ENCODE measurements at places on chromosomes 2 and 18.

GRCh38 chr2:190050001-190050400 lies 12.5 kb downstream of the MSTN start:
- no peak for DNase-seq

DNA sequence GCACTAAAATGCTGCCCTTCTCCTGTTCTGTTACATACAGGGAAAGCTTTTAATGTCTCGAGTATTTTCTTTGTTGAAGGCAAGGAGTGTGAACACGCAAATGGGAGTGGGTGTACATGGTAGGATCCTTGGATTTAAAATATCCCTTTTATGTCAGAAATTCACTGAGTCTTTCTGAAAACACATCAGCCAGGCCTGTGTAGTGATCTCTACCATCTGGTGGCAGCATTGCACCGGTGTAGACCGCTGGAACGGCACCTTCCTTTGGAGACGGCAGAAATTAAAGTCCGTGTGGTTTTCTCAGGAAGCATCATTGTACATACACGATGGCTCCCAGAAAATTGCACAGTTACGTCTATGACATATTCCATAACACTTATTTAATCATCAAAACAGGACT lies 515.8 kb downstream of the GALR1 start:
- peak; percentile 60 for DNase-seq

- no peak for DNase-seq
Measured at GRCh38 chr2:191670076-191670475, 7.9 kb upstream of the NABP1 start.

- no peak for DNase-seq
Measured at GRCh38 chr2:88736437-88736836, 45.0 kb downstream of the RPIA start.

DNA sequence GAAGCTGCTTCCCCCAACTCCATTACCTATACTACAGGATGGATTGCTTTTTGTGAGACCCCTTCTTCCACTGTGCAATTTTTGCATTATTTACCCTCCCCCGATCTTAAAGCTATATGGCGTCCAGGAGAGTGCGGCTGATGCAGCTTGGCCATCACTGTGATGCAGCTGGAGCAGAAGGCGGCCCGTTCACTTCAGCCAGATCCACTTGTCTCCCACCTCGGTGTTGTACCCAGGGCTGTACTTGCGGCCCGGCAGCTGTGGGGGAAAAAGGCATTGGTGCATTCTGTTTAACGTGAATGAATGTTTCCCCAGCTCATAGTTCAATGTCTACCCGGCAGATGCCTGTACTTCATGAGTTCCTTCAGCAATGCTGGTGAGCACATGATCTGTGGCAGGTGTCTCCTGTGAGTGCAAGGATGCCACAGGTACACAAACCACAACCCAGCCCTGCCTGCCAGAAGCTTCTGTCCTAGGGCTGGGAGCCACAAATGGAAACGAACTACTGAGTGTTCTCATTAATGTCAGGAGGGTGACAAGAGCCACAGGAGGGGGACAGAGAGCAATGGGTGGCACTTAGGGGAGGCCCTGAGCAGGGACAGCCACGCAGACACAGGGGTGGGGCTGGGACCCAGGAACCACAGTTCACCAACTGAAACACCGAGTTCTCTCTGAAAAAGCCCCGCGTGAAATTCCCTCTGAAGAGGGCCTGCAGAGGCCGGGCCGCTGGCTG lies 64.0 kb downstream of the NDUFA10 start:
- DNase-seq: no peak

GRCh38 chr2:104836265-104836664 lies 17.6 kb upstream of the POU3F3 start:
- DNase-seq: no peak

DNA sequence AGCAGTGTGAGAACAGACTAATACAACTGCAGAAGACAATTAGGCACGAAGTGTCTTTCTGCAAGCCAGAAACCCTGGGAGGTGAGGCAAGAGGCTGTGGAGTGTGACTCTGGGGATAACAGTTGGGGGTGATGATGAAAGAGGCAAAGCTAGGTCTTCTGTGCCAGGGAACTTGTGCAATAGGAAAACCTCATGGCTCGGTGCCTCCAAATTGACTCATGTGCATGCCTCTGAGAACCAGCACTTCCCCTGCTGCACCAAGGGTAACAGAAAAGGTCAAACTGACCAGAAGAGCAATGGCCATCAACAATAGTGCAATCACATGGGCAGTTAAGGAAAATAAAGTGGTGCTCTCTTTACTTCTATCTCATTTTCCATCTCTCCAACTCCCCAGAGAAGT lies 136.4 kb downstream of the SCG2 start:
- no peak for DNase-seq

- no peak for DNase-seq
Measured at GRCh38 chr2:178205853-178206521, 11.7 kb downstream of the OSBPL6 start.

DNA sequence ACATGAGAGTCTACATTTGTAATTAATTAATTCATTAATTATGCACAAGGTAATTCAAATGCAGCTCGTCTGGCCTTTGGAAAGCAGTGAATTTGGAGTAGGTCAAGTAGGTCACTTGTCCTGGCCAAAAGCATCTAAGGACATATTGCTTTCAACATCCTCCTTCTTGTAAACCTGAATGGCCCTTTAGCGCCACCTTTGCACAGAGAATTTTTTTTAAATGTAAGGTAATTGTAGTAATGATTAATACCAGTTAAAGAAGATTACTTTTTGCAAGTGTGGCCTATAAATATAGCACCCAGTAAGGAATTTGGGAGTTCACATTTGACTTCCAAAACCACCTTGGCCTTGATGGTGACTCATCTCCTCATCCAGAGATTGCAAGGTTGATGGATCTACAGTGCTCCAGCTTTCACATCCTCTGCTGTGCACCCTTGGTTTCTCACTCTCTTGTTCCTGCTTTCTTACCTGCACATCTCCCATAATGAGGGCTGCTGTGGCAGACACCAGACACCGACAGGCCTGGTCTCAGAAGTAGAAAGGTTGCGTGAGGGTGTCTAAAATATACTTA lies 481.7 kb downstream of the TGIF1 start:
- no peak for DNase-seq

DNA sequence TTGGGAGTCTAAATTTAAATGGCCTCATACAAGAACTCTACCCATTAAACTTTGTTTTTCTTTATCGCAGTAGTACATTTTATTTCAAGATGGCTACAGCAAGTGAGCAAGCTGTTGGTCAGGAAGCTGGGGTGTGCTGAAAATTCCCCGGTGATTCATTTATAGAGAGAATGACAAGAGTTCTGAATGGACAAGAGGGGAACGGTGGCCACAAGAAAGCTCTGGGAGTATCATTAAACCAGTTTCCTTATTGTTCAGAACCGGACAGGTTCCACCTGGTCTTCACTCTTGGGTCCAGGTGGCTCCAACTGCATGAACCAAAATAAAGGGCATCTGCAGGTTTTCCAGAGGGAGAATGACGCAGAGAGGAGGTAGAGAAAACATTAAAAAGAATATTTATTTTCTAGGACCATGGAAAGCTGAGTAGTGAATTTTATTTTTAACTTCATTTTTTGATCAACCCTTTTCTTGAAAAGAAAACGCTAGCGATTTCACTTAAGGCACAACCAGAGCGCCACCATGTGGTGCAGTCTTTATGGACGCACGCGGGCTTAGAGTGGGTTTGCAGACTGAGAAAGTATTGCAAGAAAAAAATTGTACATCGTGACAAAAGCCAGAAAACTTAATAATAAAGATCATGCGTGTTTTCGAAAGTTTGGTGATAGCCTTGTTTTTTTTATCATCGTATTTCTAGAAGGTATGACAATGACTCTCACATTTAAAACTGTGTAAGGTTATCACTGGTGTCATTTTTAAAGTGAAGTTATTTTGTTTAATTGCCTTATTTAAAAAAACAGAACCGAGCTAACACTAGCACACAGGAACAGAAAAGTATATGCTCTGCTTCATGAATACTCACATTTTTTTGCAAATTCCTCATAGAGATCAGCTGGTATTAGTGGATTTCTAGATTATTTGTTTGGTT lies 97.9 kb upstream of the NOL4 start:
- DNase-seq: peak; percentile 69

DNA sequence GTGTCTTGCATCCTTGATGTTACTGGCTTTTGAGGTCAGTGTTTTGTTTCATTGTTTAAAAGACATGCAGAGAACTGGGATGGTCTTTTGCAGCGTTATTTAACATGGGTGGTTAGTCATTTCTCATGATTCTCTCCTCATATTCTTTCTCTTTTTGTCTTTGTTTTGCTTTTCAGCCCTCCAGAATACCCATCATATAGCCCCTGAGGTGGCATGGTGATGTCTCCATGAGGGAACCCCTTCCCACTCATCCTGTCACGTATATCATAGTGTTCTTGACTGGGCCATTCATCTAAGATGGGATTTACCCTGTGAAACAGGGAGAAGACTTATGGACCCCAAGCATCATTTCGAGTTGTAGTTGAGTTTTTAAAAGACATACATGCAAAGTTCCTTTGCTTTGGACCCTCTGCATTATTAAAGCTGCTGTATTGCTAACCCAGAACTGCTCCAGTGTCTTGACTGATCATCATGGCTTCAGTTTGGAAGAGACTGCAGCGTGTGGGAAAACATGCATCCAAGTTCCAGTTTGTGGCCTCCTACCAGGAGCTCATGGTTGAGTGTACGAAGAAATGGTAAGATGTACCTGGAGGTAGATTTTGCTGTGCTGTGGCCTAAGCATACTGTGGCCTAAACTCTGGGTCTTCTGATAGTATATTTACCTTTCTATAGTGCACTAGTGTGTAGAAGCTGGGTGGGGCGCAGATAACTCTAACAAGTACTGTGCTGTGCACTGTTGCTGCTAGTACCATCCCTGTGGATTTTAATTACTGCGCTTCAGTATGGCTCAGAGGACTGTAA lies 1.4 kb downstream of the EHBP1 start:
- DNase-seq: no peak
